Upper lobe of left lung (tissue), 6 donors: ENCODE measurements at places on chromosomes 11 and 22. TPM values are rescaled to one million over a fixed set of nuclear protein-coding genes. Genes with fewer than 3 reads are reported as not detected.

STK33 gene
- 10.3 TPM for total RNA-seq

OR5P2 gene
- total RNA-seq = 3.2 TPM

PGA3 gene
- total RNA-seq = not detected

HSPB2 gene
- total RNA-seq = 0.61 TPM

DEUP1 gene
- not detected for total RNA-seq

OR4D5 gene
- not detected for total RNA-seq

C22orf42 gene
- total RNA-seq = not detected

RFPL2 gene
- not detected for total RNA-seq

DNA sequence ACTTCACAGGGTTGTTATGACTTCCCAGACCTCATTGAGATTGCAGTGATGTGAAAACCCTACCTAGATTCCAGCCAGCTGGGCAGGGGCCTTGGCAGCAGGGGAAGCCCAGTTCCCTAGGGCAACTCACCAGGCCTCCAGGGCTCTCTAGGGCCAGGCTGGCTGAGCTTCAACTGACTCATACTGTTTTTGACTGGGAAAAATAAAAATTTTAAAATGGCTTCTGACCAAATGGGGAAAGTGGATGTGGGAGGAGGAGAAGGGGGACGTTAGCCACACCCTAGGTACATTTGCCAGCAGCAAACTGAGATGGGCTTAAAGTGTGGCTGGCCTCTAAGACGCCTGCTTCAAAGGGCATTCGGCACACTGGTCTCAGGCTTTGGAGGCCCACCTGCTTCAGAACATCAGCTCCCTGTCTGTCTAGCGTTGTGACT is 39.0 kb downstream of the BMAL1 start:
- H3K4me1 ChIP-seq = peaks cover 56% of the 10 kb centered on the region
- H3K27me3 ChIP-seq = no peaks in the 10 kb centered on the region
- DNase-seq = no peak
- H3K36me3 ChIP-seq = no peaks in the 10 kb centered on the region
- no peak overlapping the region for H3K4me3 ChIP-seq
- peak overlapping the region; percentile 8 for H3K27ac ChIP-seq

DNA sequence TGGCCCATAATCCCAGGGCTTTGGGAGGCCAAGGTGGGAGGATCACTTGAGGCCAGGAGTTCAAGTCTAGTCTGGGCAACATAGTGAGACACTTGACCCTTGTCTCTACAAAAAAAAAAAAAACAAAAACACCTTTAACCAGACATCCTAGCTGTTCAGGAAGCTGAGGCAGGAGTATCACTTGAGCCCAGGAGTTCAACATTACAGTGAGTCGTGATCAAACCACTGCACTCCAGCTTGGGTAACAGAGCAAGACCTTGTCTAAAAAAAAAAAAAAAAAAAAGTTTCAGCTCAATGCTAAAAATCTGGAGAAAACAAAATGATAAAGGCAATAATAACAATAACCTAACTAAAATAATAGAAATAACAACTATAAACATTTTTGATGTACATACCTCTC is 22.6 kb upstream of the APLP2 start:
- H3K27me3 ChIP-seq = no peaks in the 10 kb centered on the region
- H3K4me3 ChIP-seq = no peak overlapping the region
- H3K36me3 ChIP-seq = no peaks in the 10 kb centered on the region
- DNase-seq = no peak
- H3K27ac ChIP-seq = no peak overlapping the region

GRCh38 chr11:13761250-13761649 is 92.8 kb downstream of the FAR1 start:
- H3K27me3 ChIP-seq = no peaks in the 10 kb centered on the region
- H3K4me1 ChIP-seq = no peaks in the 10 kb centered on the region
- DNase-seq = no peak
- H3K36me3 ChIP-seq = no peaks in the 10 kb centered on the region
- H3K4me3 ChIP-seq = no peak overlapping the region

GRCh38 chr22:42083119-42083518 is 3.6 kb downstream of the SMDT1 start:
- peaks cover 64% of the 10 kb centered on the region for H3K36me3 ChIP-seq
- peaks cover 36% of the 10 kb centered on the region for H3K4me1 ChIP-seq
- no peak overlapping the region for H3K27ac ChIP-seq
- DNase-seq = no peak

GRCh38 chr11:1026163-1026450 is 10.4 kb downstream of the MUC6 start:
- no peak overlapping the region for H3K27ac ChIP-seq
- H3K27me3 ChIP-seq = no peaks in the 10 kb centered on the region
- H3K36me3 ChIP-seq = no peaks in the 10 kb centered on the region

DNA sequence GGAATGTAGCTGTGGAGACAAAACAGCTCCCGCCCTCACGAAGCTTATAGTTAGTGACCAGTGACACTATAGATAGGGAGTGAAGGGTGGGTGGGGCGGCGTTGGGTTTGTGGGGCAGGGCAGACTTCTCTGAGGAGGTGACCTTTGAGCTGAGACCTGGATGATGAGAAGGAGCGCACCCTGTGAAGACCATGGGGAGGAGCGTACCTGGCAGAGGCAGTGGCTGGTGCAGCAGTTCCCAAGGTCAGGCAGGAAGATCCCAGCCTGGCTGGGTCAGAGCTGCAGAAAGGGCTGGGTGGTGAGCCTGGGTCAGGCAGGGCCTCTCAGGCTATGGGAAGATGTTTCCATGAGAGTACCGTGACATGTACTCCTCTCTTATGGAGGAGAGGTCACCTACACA is 135.0 kb upstream of the RCN1 start:
- no peaks in the 10 kb centered on the region for H3K36me3 ChIP-seq
- H3K27ac ChIP-seq = no peak overlapping the region
- DNase-seq = no peak
- no peak overlapping the region for H3K4me3 ChIP-seq

DNA sequence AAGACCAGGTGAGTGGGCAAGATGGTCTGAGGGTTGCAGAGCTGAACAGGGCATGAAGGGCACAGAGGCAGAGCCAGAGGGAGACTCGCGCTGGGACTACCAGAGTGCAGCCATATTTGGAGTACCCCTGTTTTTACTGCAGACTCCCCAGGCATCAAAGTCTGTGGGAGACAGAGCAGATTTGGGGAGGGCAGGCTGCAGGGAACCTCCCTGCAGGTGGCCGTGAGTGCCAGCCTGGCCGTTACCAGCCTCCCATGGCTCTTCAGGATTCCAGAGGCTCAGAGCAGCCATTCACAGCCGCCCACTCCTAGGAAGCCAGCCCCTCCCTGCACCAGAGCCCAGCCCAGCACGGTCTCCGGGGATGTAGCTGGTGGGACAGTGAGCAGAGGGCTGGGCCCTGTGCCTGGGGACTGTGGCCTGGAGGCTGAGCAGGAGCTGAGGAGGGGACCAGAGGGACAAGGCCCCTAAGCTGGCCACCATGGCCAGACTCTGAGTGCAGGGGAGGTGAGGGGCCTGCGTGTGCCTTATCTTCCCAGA is at the start of gene SEPTIN3:
TSS of gene SEPTIN3 (plus strand) at position 334 of the 537 bp plus-strand sequence. CDS start 2,050 bp downstream, outside the sequence.
- peaks cover 5% of the 10 kb centered on the region for H3K4me1 ChIP-seq
- H3K27me3 ChIP-seq = no peaks in the 10 kb centered on the region
- DNase-seq = no peak
- H3K4me3 ChIP-seq = no peak within 1 kb of the TSS
